H9 (cell line): ENCODE measurements at places on chromosomes 3 and 15. TPM values are rescaled to one million over a fixed set of nuclear protein-coding genes. Genes with fewer than 3 reads are reported as not detected.

DNA sequence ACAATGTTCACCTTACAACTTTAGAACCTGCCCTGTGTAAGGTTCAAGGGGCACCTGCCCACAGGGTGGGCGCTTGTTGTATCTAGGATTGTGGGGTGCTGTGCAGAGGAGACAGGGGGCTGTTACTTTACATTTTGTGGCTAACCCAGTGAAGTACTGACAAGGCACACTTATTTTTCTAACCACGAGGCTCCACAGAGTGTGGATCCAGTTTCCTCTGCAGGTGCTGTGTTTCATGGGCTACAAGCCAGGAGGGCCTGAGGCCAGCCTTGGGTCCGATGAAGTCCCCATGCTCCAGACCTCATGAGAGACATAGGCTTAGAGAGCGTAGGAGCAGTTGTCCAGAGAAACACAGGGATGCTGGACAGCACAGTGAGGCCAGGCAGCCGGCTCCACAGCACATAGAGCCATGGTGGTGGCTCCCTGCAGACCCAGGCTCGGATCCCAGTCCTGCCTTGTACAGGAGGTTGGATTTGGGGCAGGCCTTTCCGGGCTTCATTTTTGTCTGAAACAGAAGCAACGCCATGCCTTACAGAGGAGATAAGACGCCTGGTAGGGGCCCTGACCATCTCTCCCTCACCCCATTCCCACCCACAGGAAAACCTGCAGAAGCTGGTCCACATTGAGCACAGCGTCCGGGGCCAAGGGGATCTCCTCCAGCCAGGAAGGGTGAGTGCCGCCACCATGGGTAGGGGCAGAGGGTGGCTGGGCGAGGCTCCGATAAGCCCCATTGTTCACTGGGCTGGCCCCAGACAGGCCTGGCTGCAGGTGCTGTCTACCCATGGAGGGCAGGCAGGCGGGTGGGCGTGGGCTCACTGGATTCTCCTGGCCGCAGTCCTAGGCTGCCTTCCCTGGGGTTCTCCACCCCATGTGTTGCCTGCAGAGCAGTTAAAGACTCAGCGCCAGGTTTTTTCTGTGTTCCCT, 40.1 kb upstream of the NR2C2 start:
- H3K36me3 ChIP-seq, result peaks cover 17% of the 10 kb centered on the region; the same call in 2 of the 3 replicates
- no peak overlapping the region for H3K4me3 ChIP-seq
- no peaks in the 10 kb centered on the region for H3K4me1 ChIP-seq
- no peaks in the 10 kb centered on the region for H3K27me3 ChIP-seq
- no peak overlapping the region for H3K27ac ChIP-seq
- no peak for DNase-seq

DNA sequence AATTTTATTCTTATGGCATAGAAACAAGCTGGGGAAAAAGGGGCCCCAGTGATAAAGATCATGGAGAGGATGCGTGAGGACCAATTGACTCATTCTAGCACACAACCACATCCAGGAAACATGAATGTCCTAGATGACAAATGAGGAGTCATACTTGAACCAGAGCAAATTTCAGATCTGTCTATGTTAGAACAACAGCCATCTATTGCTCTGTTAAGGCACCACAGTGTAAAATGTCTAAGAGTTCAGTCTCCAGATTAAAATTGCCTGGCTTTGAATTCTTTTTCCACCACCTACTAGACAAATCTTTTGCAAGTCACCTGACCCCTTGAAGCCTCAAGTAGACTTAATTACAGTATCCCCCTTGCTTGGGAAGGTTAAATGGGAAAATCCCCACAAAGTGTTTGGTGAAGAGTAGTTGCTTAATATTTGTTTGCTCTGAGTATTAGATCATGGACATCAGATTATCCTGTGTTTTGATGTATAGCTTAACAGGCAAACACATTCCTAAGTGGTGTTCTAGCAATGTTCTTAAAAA, 258.7 kb upstream of the TGFBR2 start:
- H3K36me3 ChIP-seq, result no peaks in the 10 kb centered on the region
- no peaks in the 10 kb centered on the region for H3K27me3 ChIP-seq
- no peak overlapping the region for H3K27ac ChIP-seq
- H3K4me3 ChIP-seq, result no peak overlapping the region

- no peaks in the 10 kb centered on the region for H3K36me3 ChIP-seq
- DNase-seq, result no peak
- no peak overlapping the region for H3K4me3 ChIP-seq
- H3K4me1 ChIP-seq, result no peaks in the 10 kb centered on the region
- H3K27me3 ChIP-seq, result no peaks in the 10 kb centered on the region
Measured at GRCh38 chr3:38616658-38617057, 32.8 kb downstream of the SCN5A start.

DNA sequence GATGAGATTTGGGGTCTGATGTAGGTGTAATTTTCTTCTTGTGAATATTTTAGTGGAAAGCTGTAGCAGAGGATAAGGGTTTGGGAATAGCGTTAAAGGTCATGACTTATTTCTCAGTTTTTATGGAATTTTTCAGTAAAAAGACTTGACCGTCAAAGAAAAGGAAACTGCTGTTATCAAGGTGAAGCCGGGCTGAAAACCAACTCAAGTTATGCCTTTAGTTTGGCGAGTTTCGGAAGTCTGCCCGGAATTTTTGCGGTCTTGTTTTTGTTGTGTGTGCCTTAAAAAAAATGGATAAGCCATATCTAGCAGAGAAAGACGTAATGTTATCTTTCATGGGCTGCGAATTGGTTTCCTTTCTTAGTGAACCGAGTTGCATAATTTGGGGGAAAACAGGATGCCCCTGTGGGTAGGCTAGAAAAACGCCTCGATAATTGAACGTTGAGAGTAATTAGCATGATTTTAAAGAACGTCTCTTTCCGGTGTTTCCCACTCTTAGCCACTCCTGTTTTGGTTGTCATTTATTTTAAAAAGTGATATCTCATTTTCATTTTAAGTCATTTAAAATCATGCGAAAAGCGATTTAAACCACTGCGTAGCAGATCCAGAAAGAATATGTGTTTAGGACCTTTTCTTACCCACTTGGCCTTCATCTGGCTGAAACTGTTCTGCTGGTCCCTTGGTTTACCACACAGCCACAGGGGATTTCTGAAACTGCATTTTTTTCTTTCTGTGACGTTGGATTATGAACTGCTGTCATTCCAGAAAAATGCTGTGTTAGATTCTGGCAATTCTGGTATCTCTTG, 1.1 kb downstream of the NFKBIZ start:
- no peaks in the 10 kb centered on the region for H3K27me3 ChIP-seq
- peaks cover 38% of the 10 kb centered on the region for H3K36me3 ChIP-seq
- H3K27ac ChIP-seq, result no peak overlapping the region
- peaks cover 2% of the 10 kb centered on the region; the same call in 1 of the 2 replicates for H3K4me1 ChIP-seq

DNA sequence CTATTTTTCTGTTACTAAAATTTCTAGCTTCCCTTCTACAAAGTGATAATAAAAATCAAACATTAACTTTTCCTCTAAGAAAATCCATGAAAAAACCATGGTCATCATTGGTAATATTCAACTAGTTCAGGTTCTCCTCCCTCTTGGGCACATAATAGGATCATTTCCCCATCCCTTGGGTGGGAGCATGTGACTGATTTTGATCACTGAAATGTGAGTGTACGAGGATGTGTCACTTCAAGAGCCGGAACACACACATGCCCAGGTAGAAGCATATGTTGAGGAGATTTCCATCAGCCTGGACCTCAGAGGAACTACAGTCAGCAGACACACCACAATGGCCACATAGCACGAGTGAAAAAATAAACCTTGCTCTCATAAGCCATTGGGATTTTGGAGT, 36.1 kb downstream of the AP3S2 start:
- H3K27ac ChIP-seq, result no peak overlapping the region
- H3K4me3 ChIP-seq, result no peak overlapping the region
- DNase-seq, result no peak
- H3K4me1 ChIP-seq, result no peaks in the 10 kb centered on the region
- no peaks in the 10 kb centered on the region for H3K27me3 ChIP-seq

GRCh38 chr3:107432646-107433045, 55.4 kb downstream of the CCDC54 start:
- H3K27ac ChIP-seq, result no peak overlapping the region
- peak overlapping the region; percentile 87 for H3K4me3 ChIP-seq
- no peak for DNase-seq
- H3K27me3 ChIP-seq, result peaks cover 8% of the 10 kb centered on the region; the same call in 1 of the 2 replicates

DNA sequence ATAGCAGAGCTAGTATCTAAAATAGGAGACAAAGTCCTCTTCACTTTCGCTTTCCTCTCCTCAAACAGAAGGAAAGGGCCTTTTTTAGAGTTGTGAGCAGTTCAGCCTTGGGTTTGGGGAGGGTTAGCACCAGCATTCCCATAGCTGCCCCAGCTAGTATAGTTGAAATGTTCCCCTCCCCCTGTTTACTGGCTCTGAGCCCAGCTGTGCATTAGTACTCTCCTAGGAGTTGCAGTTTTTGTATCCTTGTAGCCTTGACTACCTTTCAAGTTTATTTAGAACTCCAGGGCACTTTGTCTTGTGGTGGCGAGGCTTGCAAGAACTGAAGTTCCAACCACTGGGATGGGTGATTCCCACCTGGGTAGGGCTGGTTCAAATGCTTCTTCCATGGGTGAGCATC, 245.1 kb upstream of the NAALADL2 start:
- H3K4me3 ChIP-seq, result no peak overlapping the region
- no peaks in the 10 kb centered on the region for H3K27me3 ChIP-seq
- no peaks in the 10 kb centered on the region for H3K4me1 ChIP-seq

GPR62 gene
- 0.13 and 0.33 TPM in 2 replicates for total RNA-seq

NLGN1 gene
- total RNA-seq, result 5.2 and 5.5 TPM in 2 replicates
